Muscle of back (tissue), 13 donors: ENCODE measurements at places on chromosomes 2 and 18. TPM values are rescaled to one million over a fixed set of nuclear protein-coding genes. Genes with fewer than 3 reads are reported as not detected.
A peak's percentile ranks its signal among the peaks of the same experiment; 100 is the strongest.

GRCh38 chr18:47285456-47285855 lies 34.0 kb upstream of the SKOR2 start:
- DNase-seq = no peak

DNA sequence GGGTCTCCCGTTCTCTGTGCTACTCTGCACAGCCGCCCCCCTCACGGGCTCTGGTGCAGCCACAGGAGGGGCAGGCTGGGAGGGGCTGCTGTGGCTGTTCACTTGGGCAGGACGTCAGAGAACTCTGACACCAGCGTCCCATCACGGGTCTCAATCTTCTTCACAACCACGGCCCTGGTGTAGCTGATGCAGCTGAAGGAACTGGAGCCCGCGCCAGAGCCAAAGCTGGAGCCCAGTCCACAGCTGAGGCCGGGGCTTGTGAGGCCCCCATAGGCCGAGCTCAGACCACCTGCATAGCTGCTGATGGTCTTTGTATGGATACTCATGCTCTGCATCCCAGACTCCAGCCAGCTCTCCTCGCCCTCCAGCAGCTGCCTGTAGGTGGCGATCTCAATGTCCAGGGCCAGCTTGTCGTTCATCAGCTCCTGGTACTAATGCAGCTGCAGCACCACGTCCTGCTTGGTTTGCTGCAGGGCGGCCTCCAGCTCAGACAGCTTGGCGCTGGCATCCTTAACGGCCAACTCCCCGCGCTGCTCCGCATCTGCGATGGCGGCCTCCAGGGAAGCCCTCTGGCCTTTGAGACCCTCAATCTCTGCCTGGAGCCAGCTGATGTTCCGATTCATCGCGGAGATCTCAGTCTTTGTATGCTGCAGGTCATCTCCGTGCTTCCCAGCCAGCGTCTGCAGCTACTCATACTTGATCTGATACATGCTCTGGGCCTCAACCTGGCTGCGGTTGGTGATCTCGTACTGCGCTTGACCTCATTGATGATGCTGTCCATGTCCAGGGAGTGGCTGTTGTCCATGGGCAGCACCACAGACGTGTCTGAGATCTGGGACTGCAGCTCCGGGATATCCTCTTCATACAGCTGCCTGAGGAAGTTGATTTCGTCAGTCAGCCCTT lies 7.4 kb upstream of the DUSP19 start:
- DNase-seq = peak; percentile 26

GRCh38 chr2:168189835-168190569 lies 57.4 kb downstream of the STK39 start:
- DNase-seq = no peak

- peak; percentile 18 for DNase-seq
These were observed 86.2 kb upstream of the RAB27B start for GRCh38 chr18:54742120-54742519.

DNA sequence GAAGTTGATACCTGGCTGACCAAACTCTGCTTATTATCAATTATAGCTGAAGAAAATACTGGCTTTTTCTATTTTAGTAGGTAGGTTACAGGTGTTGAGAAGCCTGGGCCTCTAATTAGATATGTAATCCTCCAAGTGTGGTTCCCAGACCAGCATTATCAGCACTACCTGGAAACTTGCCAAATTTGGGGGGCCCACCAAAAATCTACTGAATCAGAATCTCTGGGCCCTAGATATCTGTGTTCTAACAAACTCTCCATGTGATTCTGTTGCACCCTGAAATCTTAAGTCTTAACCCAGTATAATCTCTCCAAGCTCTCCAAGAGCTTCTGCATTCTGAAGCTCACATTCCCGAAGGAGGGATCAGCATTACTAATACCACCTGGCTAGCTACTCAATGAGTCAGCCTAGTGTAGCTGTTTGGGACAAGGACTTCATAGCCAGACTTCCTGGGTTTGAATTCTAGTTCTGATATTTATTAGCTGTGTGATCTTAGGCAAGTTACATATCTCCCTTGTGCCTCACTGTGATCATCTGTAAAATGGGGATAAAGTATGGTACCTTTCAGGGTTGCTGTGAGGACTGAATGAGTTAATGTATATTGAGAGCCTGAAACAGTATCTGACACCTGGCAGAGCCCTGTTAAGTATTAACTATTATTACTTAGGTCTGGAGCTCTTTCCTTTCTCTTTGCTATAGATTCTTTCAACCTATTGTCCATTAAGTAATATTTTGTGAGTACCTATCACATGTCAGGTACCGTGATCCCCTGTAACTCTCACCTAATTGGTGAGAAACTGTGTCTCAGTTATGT lies 94.1 kb upstream of the CD302 start:
- DNase-seq = peak; percentile 45

DNA sequence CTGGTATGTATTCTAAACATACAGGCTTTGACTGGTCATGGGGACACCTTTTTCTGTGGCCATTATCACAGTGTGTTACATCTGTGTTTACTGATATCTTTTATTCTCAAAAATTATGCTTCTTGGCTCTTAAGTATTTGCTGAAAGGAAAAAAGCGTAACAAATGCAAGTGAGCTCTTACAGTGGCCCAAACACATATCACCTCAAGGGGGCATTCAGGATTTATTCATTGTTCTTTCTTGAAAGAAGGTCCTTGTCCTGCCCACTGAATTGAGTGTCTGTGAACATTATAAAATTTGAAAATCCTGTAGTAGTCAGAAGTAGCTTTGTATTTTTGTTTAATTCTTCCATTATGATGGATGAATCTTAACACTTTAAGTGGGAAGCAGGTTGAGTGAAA lies 454.5 kb downstream of the XIRP2 start:
- peak; percentile 1 for DNase-seq

DNA sequence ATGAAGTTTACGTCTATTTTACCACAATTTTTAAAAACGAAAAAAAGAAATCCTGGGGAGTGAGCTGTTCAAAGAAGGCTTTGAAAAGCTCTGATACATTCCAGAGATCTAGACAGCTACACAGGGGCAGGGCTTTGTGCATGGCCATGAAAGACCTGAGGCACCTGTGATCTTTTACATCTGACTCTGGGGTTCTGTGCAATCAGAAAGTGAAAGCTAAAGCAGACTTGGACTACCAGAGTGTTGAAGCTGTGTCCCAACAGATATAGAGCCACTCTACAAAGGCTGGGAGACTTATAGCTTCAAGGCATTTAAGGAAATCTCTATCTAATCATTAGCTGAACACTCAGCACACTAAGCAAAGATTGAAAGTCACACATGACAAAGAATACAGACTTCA lies 34.1 kb downstream of the PARD6G start:
- DNase-seq = no peak

DNA sequence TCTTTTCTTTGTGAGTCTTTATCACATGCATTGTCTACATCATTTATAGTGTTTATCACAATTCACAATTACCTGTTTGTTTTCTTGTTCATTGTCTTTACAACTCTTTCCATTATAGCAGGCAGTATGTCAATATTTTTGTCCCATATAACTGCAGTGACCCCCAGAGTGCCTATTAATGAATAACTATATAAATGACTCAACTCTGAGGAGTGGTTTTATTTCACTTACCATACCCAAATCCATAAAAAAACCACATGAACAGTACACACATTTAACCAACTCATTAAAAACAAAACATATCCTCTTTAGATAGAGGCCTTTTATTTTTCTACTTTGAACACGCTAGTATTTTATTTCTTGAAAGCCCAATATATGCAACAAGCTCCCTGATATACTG lies 1419.1 kb upstream of the NXPH2 start:
- DNase-seq = no peak

GRCh38 chr2:48768669-48769068 lies 13.1 kb upstream of the LHCGR start:
- DNase-seq = no peak

DNA sequence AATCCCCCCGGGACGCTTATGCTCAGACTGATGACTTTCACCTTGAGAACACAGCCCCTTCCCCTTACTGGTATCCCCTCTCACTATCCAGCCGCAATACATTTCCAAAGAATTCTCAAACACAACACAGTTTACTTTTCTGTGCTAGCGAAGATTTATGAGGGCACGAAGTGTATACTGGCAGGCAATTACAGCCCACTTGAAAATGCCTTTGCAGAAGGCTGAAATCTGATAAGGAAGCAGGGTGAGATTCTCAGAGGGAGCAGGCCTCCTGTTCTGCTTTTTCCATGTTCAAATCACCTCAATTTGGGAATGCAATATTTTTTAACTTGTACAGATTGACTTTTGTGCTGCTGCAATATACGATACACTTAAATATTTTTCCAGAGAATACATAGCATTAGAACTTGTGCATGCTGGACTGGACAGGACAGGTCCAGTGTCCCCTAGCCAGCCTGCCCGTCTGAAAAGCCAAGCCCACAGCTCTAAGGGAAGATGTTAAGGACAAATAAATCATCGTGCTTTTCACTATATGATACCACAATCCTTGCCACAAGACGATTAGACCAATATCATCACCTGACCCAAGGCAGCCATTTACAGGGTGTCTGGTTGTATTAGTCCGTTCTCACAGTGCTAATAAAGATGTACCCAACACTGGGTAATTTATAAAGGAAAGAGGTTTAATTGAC lies 262.1 kb downstream of the EPHA4 start:
- no peak for DNase-seq

DNA sequence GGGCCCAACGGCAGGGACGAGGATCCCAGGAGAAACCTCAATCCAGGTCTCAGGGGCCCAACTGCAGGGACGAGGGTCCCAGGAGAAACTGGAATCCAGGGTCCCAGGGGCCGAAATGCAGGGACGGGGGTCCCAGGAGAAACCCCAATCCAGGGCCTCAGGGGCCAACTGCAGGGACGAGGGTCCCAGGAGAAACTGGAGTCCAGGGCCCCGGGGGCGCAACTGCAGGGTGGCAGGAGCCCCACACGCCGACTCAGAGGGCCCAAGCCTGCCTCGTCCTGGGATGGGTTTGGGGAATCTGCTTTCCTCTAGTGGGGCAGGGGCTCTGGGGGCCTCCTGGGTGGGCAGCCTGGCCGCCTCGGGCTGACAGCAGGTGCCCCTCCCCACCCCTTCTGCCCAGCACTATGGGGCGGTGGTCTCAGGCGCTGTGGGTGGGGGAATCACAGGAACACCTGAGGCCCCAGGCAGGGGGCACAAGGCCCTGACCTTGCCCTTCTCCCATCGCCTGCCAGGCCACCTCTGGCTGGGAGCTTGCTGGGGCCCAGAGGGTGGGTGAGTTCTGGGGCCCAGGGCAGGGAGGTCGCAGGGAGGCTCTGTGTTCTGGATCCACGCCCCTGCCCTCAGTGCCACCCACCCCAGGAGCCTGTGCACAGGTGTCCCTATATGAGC lies 7.1 kb downstream of the RTP5 start:
- DNase-seq = no peak

DNA sequence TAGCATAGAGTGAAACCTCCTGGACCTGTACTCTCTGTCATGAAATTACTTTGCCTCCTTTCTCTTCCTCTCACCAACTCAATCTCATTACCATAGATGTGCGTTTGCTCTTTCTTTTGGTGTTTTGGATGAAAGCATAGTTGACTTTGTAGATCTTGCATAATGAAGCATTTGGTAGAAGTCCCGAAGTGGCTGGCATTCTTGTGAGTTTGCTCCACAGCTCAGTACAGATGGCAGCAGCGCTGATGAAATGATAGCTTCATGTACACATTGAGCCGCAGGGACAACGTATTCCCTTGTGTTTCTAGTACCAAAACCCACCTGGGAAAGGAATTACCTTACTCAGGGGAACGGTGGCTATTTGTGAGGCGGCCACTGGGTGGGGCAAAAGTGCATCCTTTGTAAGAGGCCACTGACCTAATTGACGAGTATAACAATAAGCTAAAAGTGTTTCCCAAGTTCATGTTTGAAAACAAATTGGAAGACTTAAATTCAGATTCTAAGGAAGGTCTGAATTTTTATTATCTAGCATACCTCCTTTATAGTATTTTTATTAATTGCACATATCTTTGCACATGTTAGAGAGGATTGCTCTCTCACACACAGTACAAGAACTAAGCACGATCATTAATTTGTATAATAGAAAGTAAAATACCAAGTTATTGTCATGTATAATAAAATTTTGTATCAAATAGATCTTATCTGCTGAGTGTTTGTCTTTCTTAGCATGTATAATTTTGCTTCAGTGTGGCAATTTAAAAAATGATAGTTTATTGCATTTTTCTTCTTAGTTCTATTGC lies 25.4 kb upstream of the CDH7 start:
- DNase-seq = no peak

GRCh38 chr18:55768255-55768654 lies 180.3 kb upstream of the TCF4 start:
- no peak for DNase-seq

DNA sequence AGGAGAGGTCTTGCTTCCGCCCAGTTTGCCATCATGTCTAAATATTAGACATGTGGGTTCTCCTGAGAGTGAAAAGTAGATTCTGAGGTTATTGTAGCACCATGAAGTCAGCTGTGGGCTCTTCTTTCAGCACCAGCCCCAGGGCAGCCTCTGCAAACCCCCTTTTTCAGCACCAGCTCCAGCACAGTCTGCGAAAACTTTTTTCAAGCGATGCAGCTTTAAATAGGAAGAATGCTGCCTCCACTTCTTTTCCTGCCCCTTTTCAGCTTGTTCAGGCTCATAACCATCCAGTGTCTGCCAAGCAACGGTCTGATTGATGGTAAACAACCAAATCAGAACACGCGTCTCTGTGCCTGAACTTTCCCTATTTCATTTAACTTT lies at the start of gene COL5A2:
Gene COL5A2, minus strand, starts transcription at position 192 of the 381 bp plus-strand sequence. Its CDS starts 157 bp downstream, at position 35.
- peak; percentile 96 for DNase-seq

DNA sequence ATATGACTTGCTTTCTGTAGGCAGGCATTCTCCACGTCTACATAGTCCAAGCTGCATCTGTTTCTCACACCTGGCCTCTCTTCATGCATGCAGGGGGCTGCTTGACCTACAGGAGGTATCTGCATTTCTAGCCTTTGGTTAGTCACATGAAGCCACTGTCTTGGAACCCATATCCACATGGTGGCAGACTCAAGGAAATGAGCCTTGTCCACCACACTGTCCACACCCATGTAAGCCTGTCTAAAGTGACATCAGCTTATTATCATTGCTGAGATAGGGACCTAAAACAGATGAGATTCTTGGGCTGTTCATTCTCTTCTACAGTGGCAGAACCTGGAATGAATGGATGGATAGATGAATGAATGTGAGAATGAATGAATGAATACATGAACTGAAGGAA lies 160.4 kb downstream of the DOCK10 start:
- DNase-seq = no peak

DNA sequence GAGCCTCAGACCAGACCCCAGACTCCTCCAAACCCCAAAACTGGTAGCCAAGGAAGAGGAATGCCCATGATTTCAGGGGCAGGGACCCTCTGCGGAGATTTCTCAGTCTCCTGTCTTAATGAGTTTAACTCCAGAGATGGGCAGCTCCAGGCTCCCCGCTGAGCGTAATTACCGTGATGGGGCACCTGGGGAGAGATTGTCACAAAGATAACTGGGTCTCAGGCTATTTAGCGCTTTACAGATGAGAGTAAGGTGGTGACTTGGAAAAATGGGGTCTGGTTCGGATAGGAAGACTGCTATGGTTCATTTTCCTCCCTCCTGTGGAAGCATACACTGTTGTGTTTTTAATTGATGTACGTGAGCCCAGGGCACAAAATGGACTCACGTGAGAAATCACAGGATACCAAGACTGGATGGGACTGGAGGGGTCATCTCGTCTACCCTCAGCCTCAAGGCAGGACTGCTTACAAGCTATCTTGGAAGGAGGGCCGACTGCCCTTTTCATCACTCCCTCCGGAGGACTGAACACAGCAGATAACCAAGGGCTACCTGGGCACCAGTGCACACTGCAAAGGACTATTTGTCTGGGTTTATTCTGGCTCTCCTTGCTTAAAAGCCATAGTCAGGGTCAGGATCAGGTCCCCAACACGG lies 427.8 kb downstream of the ZNF521 start:
- no peak for DNase-seq

PROM2 gene
- 0.50 TPM for polyA plus RNA-seq

SERPINB5 gene
- not detected for polyA plus RNA-seq

MYCN gene
- polyA plus RNA-seq = 6.5 TPM

CSRNP3 gene
- polyA plus RNA-seq = 7.9 TPM

MC2R gene
- 0.13 TPM for polyA plus RNA-seq
